SJCRH30 (cell line): ENCODE measurements at places on chromosomes 1 and 21.

GRCh38 chr1:236545621-236546169 is 21.9 kb downstream of the LGALS8 start:
- no peak for DNase-seq

GRCh38 chr1:225950905-225951497 is 10.0 kb upstream of the LEFTY2 start:
- DNase-seq: no peak

DNA sequence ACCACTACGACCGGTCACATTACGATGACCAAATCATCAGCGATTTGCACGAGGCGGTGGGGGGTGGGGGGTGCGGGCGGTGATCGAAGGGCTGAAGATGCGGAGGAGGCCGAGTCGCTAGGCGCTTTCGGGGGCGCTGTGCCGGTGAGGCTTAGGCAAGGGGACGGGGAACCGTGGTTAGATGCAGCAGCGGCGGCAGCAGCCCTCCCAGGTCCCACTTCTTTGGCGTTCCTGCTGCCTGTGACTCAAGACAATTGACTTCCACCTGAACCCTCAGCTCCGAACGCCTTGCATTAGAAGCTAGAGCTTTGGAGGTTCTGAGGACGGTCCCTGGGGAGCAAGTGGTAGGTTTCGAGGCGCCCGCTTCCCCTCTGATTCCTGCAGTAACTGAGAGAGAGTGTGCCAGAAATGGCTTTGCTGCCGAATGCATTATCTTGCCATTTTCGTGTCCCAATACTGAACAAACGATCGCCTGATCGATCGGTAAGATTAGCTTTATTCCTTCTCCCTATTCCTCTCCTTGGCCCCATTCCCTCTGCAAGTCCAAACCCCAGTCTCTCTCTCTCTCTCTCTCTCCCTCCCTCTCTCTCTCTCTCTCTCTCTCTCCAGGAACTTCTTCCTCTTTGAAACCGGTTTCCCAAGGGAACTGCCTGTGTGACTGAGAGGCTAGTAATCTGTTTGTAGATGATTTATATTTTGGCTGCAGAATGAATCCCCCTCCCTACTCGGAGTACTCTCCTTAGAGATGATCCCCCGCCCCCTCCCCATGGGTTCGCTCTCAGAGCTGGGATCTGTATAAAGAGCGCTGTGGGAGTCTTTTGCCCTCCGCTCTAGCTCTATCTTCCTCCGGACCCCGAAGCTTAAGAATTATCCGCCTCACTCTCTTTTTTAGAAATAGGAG is 735 bp upstream of the BRINP3 start:
- no peak for DNase-seq

GRCh38 chr1:30381671-30382365 is 341.6 kb downstream of the MATN1 start:
- no peak for DNase-seq

GRCh38 chr1:31368611-31369107 is 4.2 kb downstream of the FABP3 start:
- DNase-seq: no peak

GRCh38 chr21:30674312-30674711 is 31.6 kb downstream of the KRTAP20-3 start:
- DNase-seq: no peak

DNA sequence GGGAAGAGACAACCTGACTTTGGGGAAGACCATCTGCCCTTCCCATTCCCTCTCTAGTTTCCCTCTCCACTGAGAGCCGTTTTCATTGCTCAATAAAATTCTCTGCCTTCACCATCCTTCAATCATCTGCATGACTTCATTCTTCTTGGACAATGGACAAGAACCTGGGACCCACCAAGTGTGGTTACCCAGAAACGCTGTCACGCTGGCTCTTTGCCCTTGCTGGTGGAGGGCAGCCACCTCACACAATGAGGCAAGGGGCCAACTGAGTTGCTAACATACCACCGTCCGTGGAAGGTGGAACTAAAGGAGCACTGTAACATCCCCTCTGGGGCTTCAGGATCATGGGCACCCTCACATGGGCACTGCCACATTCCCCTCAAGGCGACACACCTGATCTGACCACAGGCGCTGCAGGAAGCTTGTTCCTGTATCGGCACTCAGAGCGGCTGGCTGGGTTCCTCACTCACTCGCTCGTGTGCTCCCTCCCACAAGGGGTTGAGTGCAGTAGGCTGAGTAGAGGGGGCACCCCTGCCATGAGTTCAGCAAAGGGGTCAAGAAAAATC is 652.4 kb downstream of the PLPP3 start:
- no peak for DNase-seq

DNA sequence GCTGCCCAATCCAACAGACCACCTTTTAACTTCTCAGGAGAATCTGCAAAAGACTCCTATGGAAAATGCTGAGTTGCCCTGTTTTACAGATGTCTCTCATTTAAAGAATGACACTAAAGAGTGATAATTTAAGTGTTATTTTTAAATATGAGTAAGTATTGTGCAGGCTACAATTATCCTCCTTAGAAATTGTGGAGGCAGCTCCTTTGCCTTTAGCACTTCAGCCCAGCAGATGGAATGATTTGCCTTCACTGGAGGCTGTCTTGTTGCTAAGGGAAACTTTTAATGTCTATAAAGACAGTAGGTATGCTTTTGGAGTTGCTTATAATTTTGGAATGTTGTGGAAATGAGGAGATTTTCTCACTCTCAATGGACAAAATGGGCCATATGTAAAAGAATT is 1345.5 kb downstream of the NCAM2 start:
- DNase-seq: no peak

DNA sequence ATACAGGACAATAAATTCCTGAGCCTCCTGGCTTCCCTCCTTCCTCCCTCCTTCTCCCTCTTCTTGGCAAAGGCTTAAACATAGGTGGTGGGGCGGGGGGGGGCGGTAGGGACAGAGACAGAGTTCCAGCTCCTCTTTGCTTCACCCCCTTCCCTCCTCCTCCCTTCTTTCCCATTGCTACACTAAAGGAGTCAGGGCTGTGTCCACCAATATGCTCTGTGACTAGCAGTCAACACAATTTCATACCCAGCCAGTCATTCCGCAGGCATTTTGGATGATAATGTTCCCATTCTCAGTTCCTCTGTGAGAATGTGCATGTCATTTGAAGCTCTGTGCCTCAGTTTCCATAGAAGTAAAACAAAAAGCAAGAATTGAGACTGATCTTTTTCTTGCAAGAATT is 1.7 kb downstream of the LMOD1 start:
- no peak for DNase-seq

DNA sequence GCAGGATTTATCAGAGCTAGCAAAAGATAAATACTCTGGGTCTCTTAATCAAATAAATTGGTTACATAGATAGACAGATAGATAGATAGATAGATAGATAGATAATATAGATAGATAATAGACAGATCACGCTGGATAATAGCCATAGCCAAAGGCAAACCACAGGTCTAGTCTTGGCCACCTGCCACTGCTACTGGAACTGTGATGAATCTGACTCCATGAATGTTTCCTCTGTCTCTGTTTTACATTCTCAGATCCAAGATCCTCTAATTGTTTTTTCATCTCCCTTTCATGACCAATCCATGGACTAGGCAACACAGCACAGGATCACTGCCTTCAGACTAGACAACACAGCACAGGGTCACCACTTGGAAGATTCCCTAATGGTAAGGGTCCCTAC is 444.7 kb upstream of the NFIA start:
- DNase-seq: peak; percentile 88

DNA sequence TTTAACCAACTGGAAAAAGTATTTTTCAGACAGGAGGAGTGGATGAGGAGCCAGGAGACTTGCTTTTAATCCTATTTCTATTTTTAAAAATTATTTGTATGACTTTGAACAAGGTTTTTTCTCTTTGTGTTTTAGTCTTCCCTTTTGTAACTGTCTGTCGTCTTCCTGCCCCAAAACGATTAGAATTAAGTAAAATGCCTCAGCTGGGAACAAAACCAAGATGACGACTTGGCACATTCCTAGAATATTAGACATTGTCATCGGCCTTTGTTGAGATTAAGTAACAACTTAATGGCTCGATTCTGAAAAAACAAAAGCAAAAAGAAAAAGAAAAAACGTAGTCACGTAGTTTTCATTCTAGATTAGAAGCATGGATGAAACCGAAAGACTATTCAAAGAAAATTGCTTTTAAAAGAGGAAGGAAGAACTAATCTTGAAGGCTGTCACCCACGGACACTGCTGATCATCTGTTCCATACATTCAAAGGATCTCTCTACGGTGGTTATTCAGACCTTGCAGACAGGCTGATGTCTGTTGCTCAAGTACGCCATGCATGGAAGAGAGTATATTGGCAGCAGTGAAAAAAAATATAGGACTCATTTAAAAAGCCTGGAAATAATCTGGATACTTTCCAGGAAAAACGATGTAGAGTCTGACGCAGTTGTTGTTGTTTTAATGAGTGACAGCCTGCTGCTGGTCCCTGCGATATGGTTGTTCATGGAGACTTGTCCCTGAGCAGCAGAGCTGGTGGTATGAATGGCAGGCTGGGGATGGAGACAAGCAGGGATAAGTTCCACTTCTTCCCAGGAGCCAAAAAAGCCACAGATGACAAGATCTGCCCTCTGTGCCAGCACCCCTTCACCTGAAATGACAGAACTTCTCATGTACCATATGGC is 16.8 kb downstream of the GNG4 start:
- no peak for DNase-seq

- no peak for DNase-seq
Observed at GRCh38 chr1:16349847-16350406, 2.4 kb downstream of the FBXO42 start.
